ENCODE measurements at places on chromosomes 2 and 18.

DNA sequence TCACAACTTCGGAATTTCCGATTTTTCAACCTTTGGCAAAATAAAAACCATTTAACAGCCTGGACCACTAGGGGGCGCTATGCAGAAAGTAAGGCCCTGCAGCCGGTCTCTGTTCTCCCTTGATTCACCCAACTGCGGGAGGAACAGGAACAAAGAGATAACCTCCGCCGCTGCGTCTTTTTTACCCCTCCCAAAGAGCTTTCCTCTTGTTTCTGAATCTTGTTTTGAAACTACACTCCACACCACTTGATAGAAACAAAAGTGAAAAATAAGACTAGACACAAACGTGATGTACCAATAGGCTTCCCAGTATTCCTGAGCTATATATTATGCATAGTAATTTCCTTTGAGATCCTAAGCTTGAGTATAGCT lies 231.2 kb downstream of the MYO3B start:
- DNase-seq = peak; percentile 22

GRCh38 chr2:232741294-232741693 lies 35.1 kb downstream of the KCNJ13 start:
- DNase-seq = no peak

DNA sequence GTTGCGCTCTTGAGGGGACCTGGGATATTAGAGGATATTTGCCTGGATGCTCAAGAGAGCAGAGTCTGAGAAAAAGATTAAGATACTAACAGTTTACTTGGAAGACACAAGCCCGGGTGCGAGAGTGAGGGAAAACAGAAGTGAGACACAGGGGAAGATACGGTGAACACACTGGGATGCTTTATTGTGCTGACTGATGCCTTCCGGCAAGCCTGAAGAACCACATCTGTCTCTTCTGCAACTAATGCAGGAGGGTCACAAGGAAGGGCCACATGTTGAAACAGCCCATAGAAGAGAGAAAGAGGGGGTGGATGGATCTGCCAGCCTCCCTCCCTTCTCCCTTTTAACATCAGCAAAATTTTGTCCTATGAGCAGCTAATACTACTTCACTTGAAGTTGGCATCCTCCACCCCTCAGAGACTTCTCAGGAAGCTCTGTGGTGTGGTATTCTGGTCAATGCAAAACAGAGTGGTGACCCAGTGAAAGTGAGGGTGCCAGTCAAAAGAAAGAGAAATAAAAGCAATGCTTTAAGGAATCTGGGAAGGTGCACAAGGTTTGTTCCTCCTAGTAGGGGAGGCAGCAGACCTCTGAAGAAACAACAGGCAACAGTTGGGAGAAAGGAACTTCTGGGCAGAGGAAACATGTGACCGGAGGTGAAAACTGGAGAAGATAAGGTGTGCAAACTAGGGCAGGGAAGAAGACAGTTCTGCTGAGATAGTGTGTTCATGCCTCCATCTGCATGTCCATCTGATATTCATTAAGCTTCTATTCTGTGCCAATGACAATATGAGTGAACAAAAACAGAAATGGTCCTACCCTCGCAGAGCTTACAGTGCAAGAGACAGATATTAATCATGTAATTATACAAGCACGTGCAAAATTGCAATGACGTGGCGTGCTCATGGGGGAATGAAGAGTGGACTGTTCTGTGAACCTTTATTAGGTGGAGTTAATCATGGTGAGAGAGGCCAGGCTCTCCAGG lies 107.1 kb downstream of the LYPD6B start:
- DNase-seq = no peak

GRCh38 chr18:73669297-73669696 lies 478.3 kb downstream of the FBXO15 start:
- DNase-seq = no peak

GRCh38 chr2:38315707-38316333 lies 61.3 kb downstream of the ATL2 start:
- no peak for DNase-seq

GRCh38 chr2:46876741-46877384 lies 38.7 kb downstream of the MCFD2 start:
- DNase-seq = no peak

GRCh38 chr2:12434630-12435098 lies 282.1 kb upstream of the TRIB2 start:
- DNase-seq = no peak

GRCh38 chr18:10687161-10687925 lies 161.5 kb downstream of the NAPG start:
- no peak for DNase-seq
